ENCODE measurements at places on chromosomes 2 and 18.

DNA sequence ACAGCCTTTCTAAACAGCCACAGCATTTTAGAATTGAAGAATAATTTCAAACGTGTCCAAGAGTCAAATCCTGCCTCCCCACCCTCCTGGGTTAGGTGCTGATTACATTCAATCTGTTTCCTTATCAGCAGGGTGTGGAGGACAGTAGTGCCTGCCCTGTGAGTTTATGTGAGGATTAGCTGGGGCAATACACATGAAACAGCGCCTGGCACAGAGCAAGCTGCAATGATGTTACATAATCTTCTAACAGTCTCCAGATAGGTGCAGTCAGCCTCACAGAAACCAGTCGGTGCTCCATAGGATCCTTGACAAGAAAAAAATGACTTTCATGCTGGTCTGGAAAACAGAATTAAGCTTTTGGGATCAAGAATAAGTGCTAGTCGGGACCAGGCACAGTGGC, 91.7 kb upstream of the ITGA6 start:
- no peak for DNase-seq

DNA sequence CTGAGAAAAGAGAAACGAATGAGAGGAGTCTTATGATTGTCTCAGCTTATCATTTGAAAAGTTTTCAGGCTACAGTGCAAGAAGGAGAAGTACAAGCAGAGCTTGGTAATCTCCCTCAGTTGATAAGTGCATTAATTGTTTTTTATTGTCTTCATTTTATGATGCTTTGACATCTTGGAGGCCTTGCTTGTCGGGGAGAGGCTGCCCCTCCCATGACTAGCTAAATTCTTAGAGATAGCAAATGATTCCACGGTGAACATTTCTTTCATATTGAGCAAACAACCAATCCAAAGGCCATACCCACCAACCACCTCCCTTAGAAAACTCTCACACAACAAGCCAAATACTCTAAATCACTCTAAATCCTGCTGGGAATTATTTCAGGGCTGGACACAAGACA, 39.8 kb downstream of the GDF7 start:
- DNase-seq: no peak

DNA sequence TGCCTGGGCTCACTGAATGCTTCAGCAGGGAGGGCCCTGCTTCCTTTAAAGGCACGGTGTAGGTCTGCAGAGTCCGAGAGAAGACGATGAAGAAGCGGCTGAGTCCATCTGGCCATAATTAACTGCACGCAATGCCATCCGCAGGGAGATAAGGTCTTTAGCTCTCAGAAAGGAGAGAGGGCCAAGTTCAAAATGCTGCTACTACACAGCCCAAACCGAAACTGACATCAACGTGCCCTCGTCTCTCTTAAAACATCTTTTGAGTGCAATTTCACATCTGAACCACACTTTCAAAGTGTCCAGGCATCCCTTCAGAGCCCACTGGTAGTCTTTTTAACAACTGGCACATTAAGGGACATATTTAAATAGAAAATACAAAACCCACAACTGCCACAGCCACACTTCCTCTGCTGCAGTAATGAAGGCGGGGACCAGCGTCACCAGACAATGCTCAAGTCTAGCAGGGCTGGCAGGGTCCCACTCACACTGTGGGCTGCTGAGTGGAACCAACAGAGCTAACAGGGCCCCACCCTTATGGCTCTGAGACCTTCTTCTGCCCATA, 35.8 kb downstream of the ST3GAL5 start:
- DNase-seq: no peak

DNA sequence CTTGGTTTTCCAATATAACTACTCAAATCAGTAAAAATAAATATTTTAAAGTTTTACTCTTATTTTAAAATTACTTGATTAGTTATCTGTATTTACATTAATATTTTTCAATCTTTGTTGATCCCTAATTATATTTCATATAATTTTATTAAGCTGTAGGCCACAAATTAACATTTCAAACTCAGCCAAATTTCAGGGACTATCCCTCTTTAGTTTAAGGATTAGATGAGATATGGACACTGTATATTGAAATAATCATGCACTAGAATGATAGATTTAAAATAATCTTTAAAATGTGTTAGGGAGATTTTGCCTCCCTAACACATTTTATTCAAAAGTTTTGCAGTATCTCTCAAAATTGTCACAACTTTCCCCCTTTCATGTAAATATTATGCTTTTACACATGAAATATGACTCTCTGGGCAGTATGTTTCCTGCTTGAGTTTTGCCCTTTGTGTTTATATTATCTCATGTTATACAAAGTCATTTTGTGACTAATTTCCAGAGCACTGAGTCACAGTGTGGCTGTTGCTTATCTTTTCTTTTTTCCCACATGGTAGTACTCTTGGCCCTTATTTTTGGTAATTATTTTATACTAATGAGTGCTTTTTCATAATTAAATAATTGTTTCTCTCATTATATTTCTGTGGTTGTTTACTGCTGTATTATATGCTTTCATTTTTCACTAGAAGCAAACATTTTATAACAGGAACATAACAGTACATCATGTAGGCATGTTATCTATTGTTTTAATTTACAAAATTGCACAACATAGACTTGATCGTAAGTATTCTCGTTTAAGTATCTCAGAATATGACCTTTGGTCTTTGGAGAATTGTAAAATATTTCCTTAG, 1.2 kb downstream of the TFPI start:
- DNase-seq: no peak

DNA sequence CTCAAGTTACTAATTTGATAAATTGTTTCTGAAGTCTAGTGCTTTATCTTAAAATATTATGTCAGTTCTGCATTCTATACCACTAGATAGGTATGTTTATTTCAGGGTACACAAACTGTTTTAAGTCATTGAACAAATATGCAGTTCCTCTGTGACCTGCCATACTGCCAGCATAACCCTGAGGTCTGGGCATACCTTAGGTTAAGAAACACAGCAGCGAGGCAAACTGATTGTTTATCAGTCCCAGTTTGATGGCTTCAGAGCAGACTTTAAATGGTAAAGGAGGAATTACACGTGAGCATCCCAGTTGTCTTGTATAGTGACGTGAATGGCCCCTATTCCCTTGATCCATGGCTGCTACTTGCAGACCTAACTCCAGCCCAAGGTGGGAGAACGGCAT, 186.4 kb upstream of the LRRTM1 start:
- DNase-seq: no peak

DNA sequence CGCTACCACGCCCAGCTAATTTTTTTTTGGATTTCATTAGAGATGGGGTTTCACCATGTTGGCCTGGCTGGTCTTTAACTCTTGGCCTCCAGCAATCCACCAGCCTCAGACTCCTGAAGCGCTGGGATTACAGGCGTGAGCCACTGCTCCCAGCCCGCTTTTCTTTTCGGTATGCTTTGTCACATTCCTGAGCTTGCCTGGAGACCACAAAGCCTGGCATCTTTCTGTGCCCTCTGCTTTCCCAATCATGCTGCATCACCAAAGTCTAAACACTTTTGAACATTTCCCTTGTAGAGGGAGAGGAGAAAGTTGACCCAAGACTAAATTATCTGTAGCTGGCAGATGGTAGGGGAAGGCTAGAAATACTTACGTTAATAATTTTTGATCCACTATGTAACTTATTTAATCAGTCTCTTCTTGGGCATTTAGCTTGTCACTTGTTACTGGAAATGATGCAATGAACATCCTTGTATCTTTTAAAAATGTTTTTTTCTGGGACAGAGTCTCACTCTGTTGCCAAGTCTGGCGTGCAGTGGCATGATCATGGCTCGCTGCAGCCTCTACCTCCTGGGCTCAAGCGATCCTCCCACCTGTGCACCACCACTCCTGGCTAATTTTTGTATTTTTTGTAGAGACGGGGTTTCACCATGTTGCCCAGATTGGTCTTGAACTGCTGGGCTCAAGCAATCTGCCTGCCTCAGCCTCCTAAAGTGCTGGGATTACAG, 2.7 kb upstream of the NPC1 start:
- no peak for DNase-seq

GRCh38 chr2:155645791-155646190, 686.7 kb downstream of the NR4A2 start:
- no peak for DNase-seq

DNA sequence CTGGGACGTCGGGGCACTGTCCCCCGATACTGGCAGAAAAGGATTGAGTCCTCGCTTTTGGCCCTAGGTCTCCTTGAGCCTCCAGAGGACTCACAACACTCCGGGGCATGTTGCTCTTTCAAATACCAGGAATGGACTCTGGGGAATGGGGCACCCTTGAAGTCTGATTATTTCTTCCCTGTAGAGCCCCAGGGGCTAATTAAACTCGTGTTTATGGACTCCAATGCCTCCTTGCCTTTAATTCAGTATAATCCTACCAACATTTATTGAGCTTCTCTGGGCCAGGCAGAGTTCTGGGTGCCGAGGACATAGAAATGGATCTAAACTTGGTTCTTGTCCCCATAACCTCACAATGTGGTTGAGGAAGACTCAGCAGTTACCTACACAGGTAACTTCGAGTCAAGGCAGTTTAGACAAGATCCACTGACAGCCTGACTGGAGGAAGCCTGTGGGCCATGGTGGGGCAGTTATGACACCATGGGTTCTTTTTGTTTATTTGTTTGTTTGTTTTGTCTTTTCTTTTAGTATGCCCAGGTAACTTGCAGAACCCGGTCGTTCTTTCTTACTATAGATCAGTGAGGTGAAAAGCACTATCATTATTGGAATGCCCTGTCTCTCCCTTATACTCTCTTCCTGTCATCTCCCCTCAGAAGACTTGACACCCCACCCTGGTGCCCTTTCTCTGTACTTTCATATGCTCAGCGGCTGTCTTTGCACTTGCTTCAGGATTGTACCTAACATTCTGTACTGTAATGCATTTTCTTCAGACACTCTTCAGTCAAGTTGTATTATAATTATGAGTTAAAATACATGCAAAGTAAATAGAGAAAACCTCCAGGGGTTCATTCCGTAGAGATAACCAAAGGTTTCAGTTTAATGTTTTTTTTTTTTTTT, 3.2 kb downstream of the CFLAR start:
- peak; percentile 29 for DNase-seq

DNA sequence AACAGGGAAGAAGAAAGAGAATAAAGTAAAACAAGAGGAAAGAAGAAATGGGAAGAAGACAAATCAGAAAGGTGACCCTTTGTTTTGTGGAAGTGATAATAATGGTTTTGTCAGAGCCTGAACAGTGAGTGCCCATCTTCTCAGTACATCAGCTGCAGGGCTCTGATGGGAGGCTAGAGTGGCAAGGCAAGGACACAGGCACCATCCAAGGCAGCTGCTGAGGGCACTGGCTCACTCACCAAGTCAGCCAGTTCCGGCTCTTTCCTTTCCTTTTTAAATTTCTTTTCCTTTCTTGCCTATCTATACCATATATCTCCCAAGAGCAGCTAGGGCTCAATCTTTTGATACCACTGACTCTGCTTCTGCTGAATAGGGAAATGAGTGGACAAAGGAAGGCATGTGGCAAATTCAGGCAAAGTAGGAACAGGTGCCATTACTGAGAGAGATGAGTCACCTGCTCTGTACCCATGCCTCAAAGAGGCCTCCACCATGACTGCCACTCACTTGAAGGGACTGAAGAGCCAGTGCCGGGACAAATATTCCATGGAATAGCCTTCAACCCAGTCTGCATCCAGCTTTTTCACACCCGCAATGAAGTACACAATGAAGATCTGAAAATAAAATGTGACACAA, 6.2 kb downstream of the GGCX start:
- DNase-seq: no peak

DNA sequence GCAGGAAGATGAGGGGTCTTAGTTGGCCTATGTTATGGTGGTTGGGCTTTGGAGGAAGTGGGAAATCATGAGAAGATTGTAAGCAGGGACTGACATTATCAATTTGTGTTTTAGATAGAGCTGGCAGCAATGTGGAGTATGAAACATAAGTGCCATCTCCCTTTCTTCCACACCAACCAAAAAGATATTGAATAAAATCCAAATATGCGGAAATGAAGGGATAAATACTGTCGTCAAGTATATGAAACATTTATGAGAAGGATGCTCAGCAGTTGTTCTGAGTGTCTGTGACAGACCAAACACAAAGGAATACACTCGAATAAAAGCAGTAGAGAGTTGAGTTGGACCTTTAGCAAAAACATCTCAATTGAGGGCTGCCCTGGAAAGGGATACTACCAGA, 1090.0 kb upstream of the ZEB2 start:
- no peak for DNase-seq

DNA sequence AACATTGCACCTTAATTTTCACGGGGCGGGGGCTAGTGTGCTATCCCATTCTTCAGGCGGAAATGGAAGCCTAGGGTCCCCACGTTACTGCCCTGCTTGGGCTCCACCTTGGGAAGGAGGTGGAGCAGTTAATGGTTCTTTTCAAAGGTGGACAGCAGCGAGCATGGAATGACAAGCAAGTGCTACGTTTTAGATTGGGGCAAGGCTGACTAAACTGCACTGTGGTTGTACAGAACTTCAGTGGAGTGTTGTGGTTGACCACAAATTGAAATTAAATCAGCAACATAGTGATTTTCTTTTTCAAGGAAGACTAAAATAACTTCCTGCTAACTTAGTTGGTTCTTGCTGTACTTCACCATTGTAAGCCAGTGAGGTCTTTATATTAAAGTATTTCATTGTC, 47.0 kb downstream of the CHRNA1 start:
- DNase-seq: no peak
